ENCODE measurements at places on chromosomes 1 and 21.

DNA sequence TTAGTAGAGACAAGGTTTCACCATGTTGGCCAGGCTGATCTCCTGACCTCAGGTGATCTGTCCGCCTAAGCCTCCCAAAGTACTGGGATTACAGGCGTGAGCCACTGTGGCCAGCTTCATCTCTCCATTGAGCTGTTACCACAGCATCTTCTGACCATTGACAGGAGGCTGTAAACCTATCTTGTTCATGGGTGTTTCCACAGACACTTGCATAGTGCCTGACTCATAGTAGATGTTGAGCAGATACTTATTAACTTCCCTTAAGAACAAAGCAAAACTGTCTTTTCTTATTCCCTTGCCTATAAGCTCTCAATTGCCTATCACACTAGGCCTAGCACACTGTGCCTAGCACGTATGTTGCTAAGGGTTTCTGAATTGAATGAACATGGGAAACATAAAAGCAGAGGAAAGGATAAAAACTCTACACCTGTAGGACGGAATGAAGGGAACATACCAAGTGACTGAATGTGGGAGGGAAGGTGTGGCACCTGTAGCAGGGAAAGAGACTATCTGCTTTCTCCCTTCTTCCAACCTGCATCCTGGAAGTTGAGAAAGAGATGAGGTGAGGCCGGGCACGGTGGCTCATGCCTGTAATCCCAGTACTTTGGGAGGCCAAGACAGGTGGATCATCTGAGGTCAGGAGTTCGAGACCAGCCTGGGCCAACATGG lies 1.2 kb upstream of the C1orf54 start:
- DNase-seq = no peak

- DNase-seq = no peak
These were observed 16.0 kb downstream of the JAK1 start for GRCh38 chr1:64950284-64950809.

DNA sequence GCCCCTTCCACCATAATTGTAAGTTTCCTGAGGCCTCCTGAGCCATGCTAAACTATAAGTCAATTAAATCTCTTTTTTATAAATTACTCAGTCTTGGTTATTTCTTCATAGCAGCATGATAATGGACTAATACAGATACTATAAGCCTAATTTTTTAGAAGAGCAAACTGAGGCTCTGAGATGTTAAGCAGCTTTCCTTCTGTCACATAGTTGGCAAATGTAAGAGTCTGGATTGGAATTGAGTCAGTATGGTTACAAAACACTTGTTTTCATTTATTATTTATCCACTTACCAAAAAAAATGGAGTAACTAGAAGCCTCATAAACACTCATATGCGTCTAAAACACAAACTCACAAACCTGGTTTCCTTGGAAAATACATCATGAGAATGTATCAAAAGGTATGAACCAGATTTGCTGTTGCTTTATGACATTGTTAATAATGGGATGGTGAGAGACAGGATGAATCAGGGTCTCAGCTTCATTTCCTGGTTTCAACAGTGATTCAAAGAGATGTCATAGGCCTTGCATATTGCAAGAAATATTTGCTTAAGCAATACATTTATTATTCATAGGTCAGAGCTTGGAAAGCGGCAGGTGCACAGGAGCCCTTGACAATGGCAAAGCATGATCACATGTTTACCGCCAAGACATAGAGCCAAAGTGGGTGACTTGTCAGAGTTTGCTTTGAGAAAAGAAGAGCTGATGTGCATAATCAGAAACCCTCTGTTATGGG lies 221.5 kb downstream of the GRIK1 start:
- DNase-seq = no peak

DNA sequence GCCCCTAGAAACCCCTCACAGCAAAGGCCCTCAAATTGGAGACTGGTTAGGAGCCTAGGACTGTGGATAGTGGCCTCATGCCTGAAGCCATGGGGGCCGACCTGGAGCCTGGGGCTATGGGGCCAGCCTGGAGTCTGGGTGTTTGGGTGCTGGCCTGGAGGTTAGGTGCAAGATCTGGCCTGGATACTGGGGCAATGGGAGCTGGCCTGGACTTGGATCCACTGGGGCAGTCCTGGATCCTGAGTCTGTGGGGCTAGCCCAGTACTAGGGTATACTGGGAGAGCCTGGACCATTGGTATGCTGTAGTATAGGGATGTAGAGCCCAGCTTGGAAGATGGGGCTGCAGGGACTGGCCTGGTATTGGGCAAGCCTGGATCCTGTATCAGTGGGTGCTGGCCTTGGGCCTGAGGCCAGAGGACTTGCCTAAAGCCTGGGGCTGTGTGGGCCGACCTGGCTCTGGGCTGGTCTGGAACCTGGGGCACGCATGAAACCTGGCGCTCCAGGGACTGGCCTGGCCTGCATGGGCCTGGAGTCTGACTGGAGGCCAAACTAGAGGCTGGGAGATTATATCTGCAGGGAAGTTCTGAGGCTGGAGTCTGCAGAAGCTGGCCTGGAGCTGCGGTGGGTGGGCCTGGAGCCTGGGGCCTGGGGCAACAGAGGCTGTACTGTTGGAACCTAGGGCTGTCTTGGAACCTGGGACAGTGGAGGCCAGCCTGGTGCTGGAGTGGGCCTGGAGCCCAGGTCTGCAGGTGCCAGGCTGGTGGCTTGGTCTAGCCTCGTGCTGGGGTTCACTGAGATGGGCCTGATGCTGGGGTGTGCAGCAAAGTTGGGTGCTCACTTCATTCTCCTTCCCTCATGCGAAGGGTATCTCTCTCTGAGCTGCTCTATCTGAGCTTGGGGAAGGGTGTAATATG lies 12.6 kb upstream of the DENND1B start:
- no peak for DNase-seq

- DNase-seq = peak; percentile 23
These were observed 491 bp downstream of the PER3 start for GRCh38 chr1:7784492-7785071.

DNA sequence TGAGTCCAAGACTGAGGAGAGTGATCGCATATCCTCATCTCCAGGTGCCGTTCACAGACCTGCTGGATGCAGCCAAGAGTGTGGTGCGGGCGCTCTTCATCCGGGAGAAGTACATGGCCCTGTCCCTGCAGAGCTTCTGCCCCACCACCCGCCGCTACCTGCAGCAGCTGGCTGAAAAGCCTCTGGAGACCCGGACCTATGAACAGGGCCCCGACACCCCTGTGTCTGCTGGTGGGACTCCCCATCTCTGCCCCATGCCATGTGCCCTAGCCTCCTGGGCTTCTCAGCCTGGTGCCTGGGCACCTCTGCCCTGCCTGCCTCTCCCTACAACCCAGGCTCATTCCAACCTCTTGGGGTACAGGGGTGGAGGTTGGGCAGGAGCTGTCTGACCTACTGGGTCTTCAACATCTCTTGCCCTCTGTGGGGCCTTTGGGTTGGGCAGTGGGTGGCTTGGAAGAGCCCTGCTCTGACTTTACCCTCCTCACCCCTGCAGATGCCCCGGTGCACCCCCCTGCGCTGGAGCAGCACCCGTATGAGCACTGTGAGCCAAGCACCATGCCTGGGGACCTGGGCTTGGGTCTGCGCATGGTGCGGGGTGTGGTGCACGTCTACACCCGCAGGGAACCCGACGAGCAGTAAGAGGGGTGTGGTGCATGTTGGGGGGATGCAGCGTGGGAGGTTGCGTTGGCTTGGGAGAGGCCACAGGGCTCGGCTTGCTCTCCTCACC lies 7.2 kb downstream of the AMPD2 start:
- DNase-seq = no peak

DNA sequence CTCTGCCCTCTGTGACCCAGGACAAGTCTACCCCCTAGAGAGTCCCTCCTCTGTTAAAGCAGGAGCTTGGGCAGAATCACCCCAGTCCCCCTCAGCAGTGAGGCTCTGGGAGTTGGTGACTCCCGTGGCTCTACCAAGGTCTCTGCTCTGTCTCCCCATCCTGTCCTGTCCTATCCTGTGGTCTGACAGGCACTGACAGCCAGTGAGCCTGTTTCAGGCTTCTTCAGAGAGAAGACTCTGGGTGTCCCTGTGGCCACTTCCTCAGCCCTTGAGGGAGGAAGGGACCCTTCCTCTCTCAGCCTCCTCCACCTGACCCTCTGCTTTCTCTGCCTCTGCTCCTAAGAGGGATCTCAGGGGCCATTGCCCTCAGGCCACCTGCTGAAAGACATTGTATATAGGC lies 148.7 kb downstream of the FCRL5 start:
- DNase-seq = no peak

DNA sequence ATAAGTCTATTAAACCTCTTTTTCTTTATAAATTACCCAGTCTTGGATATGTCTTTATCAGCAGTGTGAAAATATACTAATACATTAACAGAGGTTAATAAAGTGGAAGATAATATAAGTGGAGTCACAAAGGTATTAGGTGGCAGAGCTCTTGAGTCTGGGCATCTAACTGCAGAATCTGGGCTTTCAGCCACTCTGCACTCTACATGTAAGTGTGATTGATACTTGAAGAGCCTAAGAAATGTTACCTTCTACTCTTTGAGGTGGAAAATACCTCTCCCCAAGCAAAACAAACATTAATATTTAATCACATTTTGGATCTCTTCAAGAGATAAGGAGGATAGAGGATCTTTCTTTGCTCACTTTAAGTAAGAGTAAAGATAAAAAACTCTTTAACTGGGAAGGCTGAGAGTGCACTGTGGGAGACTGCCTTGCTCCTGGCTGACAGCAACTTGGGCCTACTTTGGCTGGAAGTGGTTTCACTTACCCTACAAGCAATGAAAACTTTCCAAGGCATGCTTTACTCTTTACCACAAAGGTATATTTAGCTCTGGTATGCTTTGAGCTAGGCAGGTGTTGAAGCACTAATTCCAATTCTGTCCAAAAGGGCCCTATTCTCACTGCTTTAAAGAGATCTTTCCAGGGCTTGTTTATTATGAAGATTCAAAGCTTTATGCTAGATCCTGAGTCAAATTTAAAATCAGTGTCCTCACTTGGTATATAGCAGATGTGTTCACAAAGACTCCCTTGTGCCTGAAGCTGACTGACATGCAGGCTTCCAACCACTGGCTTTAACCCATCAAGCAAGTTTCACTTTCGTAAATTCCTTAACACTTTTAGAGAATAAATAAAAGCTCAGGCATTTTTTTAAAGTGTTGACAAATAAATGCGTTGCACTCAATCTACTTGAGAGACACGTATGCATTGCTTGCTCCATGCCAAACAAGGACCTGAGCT lies 245.3 kb upstream of the ZP4 start:
- no peak for DNase-seq

DNA sequence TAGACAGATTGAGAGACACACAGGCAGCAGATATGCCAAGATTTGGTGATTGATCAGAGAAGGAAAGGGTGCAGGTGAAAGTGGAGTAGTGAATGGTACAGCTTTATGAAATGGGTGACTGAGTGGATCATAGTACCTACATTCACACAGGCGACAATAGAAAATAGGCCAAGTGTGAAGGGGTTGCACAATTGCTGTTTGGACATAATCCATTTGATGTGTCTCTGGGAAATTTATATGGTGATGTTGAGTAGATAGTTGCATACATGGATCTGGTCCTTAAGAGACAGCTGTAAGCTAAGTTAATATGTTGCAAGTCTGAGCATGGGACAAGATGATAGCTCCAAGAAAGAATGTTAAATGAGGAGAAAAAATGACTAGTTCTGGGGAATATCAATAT lies 118.6 kb upstream of the COP1 start:
- no peak for DNase-seq

DNA sequence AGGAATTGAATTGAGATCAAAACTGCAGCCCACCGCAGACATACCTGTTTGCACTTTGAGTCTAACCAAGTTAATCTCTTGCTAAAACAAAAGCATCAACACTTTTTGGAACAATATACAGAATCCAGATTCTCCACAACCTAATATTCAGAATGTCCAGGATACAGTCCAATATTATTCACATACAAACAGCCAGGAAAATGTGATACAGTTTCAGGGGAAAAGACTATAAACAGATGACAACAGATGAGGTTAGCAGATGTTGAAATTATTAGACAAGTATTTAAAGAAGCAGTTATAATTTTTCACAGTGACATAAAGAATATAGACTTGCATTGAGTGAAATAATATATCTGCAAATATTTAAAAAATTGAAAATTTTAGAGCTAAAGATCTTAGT lies 678.1 kb upstream of the CXADR start:
- DNase-seq = no peak

DNA sequence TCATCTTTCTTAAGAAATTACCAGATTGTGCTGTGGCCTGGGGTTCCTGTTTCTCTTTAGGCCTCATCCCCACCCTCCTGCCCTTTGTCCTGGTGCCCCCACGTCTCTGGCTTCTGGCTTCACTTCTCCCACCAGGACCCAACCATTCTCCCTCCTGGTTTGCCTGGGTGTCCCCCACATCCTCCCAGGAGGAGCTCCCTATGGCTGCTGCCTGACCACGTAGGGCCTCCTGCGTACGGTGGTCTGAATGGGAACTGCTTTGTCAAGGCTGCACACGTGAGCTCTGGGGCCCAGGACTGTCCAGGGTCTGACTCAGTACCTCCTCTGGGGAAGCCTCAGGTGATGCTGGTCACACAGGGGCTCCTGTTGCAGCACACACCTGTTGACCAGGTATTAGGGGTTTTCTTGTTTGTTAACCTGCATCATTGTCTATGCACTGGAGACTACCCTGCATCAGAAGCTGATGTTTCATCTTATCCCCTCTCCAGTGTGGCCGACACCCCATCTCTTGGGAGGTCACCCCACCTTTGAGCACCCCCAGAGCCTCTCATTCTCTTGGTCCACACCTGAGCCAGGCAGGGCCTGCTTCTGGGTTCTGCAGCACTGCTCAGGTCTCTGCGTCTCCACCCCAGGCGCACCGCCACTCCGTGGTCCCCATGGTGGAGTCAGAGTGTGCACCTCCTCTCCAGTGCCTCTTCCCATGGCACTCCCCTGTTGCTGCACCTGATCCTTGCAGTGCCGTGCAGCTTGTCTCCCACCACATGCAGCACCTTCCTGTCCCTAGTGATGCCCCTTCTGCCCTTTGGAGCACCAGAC lies 65.8 kb downstream of the S100B start:
- no peak for DNase-seq

DNA sequence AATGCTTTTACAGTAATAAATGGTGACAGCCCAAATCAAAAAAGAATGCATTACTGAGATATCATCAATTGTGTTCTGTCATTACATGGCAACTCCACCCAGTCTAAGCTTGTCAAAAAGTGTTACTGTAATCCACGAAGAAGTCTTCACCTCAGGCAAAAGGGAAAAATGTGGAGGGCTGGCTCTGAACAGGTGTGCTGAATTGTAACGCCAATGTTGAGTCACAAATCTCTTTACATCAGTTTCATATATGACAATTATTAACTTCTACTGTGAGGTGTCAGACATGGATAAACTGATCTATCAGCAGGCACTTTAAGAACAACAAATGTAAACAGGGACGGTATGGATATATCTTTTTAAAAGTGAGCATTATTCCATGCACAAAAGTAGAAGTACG lies 98.5 kb upstream of the DMRTA2 start:
- DNase-seq = no peak

GRCh38 chr1:59775480-59775879 lies 39.3 kb upstream of the HOOK1 start:
- DNase-seq = no peak

- no peak for DNase-seq
These were observed 57.4 kb downstream of the COL6A1 start for GRCh38 chr21:46038871-46039397.
